Stimulated activated CD4-positive, alpha-beta T cell treated with anti-CD3 and anti-CD28 coated beads, Interleukin-1b, Interleukin-23, amount 100 ng/mL, for 1 hour (primary cell): ENCODE measurements at places on chromosomes 6 and 20.

GRCh38 chr6:86331919-86332318 is 605.4 kb upstream of the HTR1E start:
- DNase-seq: no peak

DNA sequence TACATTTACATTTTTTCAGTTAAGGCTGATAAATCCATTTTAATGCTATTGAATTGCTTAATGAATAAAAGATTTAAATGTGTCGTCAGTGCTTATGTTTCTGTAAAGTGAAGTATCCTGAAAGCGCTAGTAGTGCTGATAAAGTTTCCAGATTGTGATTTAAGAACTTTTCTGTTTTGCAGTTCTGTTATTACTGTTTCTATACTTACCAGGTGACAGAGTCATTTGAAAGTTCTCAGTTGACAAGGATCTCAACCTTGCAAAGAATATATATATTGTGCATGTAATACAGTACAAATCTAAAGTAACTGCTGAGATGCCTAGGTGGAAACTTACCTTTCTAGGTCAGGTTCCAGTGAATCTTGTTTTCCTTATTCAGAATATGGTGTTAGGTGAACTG is 201.8 kb downstream of the ARID1B start:
- no peak for DNase-seq

DNA sequence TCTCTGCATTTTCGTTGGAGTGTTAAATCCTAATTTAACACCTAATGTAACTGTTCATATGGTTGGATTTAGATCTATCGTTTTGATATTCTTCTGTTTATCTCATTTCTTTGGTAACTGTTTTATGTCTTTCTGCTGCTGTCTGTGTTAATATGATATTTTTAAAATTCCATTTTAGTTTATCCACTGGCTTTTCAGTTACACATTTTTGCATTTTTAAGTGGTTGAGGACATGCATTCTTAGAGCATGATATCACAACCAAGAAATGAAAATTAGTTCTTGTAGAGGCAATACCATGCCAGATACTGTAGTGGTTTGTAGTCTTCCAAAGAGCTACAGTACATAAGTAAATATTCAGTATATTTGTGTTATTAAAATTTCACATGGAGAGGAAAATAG is 58.6 kb downstream of the LIN28B start:
- DNase-seq: no peak

GRCh38 chr20:44928595-44928994 is 18.7 kb downstream of the PABPC1L start:
- DNase-seq: no peak

GRCh38 chr6:117481278-117481925 is 1.1 kb upstream of the DCBLD1 start:
- DNase-seq: no peak

DNA sequence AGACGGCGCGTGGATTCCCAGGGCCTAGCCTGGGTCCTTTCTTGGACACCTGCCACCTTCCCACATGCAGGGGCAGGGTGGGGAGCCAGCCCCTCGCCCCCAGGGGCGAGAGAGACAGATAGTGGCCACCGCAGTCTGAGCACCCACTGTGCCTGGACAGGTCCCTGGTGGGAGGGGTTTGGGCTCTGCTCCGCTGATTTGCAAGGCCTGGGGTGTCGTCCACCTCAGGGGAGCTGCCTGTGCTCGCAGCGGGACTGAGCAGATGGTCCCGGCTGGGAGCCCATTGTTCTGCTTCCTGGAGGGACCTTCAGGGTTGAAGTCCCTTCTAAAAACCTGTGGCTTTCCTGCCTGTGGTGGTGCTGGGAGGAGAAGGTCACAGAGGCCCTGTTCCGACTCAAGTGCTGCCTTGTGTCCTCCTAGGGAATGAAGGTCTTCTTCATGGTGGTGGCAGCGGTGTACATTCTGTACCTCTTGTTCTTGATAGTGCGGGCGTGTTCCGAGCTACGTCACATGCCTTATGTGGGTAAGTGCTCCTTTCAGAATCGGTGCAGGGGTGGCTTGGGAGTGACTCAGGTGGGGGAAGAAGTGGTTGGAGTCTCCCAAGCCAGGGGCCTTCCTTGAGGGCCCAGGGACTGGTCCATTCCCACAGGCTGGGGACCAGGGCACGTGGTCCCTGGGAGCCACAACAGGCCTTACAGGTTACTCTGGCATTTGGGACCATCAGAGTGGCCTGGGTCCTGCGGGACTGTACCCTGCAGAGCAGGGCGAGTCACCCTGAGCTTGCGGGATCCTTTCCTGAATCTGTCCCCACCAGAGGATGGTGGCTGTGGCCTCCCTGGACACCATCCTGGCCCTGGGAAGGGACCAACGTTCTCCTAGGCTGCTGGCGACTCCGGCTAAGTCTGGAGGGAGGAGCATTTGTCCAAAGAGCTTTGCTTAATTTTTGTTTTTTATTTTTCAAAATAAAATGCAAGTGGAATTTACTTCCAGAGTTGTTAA is 19.6 kb downstream of the DYNLT1 start:
- DNase-seq: no peak
